Retinal pigment epithelial cell (primary cell): ENCODE measurements at places on chromosomes 2 and 18.

- DNase-seq = no peak
Observed at GRCh38 chr2:55902971-55903370, 20.6 kb downstream of the EFEMP1 start.

DNA sequence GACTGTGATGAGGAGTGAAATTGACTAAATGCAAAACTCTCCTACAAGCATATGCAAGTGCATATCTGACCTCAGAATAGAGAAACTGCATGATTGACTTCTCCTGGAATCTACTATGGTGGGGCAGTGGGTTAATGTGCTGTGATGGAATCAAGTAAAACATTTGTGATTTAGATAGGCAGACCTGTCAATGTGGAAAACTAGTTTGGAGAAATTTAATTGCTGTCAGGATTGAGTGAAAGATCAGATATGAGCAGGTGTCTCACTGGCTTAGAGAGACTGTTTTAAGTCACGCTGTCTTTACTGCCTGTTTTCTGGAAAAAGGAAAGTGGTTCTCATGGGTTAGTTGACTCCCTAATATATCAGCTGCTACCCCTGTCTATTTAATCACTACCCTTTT is 881.0 kb upstream of the CNTNAP5 start:
- DNase-seq = no peak

DNA sequence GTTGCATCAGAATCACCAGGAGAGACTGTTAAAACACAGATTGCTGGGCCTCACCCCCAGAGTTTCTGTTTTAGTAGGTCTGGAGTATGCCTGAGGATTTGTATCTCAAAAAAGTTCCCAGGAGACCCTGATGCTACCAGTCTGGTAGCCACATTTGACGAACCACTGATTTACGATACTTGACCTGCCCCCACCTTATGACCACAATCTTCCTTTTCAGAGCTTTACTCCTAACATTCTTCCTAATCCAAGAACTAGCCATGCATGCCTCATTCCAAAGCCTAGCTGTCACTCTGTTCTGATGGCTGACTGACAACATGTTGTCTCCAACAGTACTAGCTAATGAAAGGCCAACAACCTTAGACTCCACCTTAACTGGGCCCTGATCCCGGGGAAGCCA is 191.4 kb downstream of the MBD2 start:
- no peak for DNase-seq

- DNase-seq = no peak
Observed at GRCh38 chr2:69933254-69933828, 18.4 kb downstream of the MXD1 start.

- DNase-seq = no peak
Observed at GRCh38 chr18:77054606-77055428, 77.8 kb downstream of the MBP start.

DNA sequence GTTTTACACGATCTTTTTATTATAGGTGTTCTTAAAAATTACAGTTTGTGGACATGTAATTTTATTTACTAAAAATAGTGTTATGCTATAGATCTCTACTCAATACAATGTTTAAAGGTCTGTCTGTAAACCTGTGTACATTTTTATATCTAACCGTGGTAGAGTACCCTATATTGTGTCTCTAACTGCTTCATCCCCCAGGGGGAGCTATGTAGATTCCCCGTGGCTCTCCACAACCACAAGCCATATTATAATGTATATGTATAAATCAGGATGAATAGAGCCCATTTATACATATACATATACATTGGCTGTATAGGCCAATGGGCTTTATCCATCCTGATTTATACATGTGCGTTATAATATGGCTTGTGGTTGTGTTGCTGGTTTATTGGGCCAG is 59.4 kb downstream of the ADAM23 start:
- DNase-seq = no peak

- no peak for DNase-seq
Observed at GRCh38 chr18:22143347-22144340, 25.7 kb upstream of the GATA6 start.

- no peak for DNase-seq
Observed at GRCh38 chr2:34368304-34368703, 769.2 kb upstream of the FAM98A start.

GRCh38 chr2:239057533-239057932 is 209.6 kb downstream of the TWIST2 start:
- no peak for DNase-seq

DNA sequence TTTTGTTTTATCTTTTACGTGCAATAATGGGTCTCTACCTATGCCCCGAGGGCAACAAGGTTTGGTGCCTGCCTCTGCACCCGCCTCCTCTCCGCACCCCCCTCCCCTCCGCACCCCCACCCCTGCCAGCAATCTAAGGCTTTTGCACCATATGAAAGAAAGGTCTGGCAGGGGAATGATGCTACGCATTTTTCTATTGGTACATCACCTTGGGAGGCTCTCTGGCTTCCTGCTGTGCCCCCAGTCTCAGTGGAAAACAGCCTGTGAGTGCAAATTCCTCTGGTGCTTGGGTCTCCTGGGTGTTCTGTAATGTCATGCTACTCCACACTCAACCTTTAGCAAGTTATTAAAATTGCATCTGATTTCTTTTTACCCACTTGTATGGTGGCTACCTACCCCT is 161.3 kb upstream of the SMAD7 start:
- no peak for DNase-seq

- DNase-seq = no peak
Observed at GRCh38 chr2:168895771-168896170, 5.3 kb upstream of the G6PC2 start.
